ENCODE measurements at places on chromosomes 1 and 21.
A peak's percentile ranks its signal among the peaks of the same experiment; 100 is the strongest.

- DNase-seq: no peak
Measured at GRCh38 chr1:214005708-214006107, 17.9 kb downstream of the PROX1 start.

DNA sequence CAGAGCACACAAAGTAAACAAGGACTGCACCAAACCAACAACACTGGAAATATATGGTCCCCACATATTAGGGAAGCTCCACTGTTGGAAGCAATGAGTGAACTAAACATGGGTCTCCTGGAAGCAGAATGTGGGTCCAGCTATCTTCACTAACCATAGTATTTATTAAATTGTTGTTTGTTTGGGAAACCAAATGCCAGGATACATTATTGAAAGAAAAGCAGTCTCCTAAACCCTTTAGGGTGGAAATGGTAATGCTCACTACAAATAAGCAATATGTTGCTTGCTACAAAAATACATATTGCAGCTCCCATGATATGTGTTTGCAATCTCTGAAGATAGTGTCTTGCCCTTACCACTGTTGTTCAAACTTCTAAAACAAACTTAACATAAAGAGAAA, 2.2 kb downstream of the NEGR1 start:
- no peak for DNase-seq

DNA sequence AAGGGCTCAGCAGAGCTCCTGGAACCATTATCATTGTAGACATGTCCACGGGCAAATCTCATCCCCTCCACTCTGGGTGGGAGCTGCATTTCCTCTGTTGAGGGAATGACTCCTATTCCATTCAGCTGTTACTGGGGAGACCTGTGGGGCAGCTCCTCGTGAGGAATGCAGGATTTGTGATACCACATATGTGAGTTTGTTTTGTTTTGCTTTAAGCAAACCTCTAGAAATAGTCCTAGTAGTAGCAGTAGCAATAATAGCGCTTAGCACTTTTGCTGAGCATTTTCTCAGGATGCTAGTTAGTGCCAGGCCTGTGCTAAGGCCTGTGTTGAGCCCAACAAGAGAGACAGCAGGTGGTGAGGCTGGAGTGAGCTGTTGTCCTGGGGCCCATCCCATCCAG, 10.8 kb downstream of the OLIG1 start:
- no peak for DNase-seq

GRCh38 chr1:62841587-62842169, 57.7 kb downstream of the ATG4C start:
- peak; percentile 22 for DNase-seq

- no peak for DNase-seq
Measured at GRCh38 chr1:171426645-171427044, 58.7 kb upstream of the PRRC2C start.

GRCh38 chr1:94803517-94804441, 16.4 kb upstream of the SLC44A3 start:
- DNase-seq: no peak

DNA sequence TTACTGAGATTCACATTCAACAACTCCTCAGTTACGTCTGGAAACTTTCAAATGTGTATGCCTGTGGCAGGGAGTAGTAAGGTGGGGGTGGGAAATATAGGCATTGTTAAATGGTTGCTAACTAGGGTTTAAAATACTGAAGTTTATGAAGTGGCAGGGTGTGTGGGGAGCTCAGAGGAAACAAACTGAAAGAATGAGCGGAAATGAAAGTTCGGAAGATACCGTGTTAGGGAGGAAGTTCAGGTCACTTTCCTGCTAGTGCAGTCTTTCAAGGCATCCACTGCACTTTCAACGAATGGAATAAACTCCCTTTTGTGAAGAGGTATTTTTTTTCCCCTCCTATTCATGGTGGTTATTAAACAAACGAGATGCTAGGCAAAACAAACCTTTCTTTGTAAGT, 19.7 kb downstream of the SYNJ1 start:
- DNase-seq: no peak

GRCh38 chr21:26043891-26044290, 126.7 kb downstream of the APP start:
- DNase-seq: no peak

GRCh38 chr1:77900687-77901293, 12.4 kb downstream of the NEXN start:
- DNase-seq: no peak

DNA sequence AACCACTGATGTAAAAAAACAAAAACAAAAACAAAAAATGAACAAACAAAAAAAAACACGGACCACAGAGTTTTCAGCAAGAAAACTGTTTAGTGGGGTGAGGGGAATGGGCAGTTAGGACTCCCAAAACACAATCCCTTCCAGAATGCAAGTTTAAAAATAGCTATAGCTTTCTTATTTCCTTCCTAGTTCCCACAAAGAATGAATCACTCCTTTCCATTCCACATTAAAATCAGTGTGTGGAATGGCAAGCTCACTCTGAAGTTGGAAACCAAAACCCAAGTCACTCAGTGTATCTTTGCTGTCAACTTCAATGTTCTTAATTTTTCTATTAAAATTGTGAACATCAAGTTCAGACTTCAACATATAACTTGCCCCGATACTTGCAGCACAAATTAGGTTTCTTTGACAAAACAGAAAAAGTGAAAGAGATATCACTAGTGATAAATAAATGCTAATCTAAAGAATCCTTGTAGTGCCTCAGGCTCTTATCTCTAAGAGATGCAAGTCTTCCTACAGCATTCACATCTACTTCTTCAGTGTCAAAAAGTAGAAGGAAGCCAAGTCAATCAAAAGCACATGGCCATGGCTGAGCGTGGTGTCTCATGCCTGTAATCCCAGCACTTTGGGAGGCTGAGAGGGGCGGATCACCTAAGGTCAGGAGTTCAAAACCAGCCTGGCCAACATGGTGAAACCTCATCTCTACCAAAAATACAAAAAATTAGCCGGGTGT, 45.5 kb downstream of the TOR3A start:
- no peak for DNase-seq
